ENCODE measurements at places on chromosomes 7 and 10.

GRCh38 chr10:62463364-62463763 is 89.2 kb downstream of the ZNF365 start:
- no peak for DNase-seq

DNA sequence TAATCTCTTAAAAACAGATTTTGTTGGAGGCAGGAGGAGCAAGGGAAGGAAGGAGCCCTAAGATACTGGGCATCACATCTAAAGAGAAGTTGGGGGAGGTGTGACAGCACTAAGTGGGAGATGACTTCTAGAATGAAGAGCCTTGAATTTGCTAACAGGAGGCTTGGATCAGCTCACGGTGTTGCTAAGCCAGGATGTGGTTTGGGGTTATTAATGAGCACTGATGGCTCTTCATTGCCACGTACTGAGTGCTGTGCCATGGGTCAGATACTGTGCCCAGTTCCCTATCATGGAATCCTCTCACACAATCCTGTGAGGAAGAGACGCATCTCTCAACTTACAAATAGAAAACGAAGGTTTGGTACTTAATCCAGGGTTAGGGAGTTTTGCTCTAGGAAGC is 78.5 kb downstream of the C7orf25 start:
- DNase-seq, result no peak

GRCh38 chr7:157462419-157462771 is 125.6 kb downstream of the DNAJB6 start:
- DNase-seq, result no peak

- DNase-seq, result no peak
Measured at GRCh38 chr7:53476566-53476965, 441.1 kb downstream of the POM121L12 start.

- no peak for DNase-seq
Measured at GRCh38 chr7:28990200-28990960, 32.2 kb upstream of the TRIL start.

DNA sequence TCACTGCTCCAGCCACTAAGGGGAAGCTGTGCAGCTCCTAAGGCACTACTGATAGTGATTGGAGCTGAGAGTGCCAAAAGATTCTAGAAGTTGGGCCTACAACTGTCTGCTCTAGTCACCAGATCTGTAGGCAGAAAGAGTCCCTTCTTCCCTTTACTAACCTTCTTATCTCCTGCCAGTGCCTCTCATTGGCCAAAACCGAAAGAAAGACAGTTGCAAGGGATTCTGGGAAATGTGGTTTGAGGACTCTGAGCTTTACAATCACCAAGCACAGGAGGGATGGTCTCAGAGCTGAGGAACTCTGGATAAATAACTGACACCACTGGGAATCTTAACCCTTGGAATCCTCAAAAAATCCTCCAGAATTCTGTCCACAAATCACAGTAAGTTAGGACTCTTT is 615.8 kb downstream of the CCSER2 start:
- no peak for DNase-seq

- no peak for DNase-seq
Measured at GRCh38 chr7:102055181-102055976, 231.3 kb upstream of the SH2B2 start.

GRCh38 chr7:107494315-107494751 is 24.5 kb downstream of the GPR22 start:
- DNase-seq, result no peak

DNA sequence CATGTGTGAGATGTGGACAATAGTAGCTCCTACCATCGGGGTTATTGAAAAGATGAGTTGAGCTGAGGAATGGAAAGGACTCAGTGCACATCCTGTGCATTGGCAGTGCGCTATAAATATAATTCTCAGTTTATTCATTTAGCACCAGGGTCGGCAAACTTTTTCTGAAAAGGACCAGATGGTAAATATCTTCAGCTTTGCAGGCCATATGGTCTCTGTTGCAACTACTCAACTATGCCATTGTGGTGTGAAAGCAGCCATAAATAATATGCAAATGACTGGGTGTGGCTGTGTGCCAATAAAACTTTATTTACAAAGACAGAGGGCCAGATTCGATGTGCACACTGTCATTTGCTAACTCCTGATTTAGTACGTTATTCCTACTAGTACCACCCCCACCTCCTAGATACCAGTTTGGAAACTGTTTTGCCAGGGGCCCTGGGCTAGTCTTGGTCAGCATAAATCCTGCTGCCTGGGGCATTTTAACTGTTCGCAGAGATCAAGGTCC is 422.9 kb upstream of the MKI67 start:
- DNase-seq, result no peak

DNA sequence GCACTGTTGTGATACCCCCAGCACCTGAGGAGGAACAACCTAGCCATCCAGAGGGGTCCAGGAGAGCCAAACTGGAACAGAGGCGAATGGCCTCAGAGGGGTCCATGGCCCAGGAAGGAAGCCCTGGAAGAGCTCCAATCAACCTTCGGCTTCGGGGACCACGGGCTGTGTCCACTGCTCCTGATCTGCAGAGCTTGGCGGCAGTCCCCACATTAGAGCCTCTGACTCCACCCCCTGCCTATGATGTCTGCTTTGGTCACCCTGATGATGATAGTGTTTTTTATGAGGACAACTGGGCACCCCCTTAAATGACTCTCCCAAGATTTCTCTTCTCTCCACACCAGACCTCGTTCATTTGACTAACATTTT is 1.6 kb upstream of the CASP2 start:
- DNase-seq, result no peak

DNA sequence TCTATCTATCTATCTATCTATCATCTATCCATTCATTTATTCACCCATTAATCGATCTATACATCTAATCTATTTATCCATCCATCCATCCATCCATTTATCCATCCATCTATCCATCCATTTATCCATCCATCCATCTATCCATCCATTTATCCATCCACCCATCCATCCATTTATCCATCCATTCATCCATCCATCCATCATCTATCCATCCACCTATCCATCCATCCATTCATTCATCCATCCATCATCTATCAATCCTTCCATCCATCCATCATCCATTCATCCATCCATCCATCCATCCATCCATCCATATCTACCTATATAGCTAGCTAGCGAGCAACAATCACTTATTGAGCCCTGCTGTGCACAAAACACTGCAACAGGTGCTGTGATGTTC is 953.1 kb upstream of the ZNF722 start:
- DNase-seq, result no peak

GRCh38 chr7:31029251-31030042 is 22.7 kb upstream of the ADCYAP1R1 start:
- no peak for DNase-seq

DNA sequence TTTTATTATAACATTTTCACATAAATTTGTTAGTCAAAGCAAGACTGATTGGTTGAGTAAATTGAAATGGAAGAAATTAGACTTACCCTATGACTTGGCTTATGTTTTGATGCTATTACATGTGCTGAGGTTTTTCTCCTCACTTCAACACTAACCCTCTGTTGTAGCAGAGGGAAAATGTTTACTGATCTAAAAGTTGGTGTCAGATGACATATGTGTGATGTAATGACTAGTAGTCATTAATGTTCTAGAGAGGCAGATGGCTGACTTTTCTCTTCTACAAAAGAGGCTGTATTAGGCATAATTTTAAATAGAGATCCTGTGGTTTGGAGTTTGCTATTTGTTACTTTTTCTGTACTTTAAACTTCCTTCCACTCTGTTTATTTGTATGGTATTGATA is 266.0 kb downstream of the BBS9 start:
- no peak for DNase-seq

DNA sequence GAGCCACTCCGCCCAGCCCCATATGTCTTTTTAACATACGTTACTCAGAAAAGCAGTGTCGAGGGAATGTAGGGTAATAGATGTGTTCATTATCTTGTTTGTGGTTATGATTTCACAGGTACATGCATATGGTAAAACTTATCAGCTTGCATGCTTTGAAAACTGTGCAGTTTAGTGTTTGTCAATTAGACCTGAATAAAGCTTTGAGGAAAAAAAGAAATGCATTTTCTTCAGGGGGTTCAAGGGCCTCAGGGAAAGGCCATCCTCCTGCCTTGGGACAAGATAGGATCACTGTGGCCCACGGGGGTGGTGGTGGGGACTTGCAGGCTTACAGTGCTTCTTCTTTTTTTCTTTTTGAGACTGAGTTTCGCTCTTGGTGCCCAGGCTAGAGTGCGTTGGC is 16.0 kb upstream of the C10orf95 start:
- no peak for DNase-seq

DNA sequence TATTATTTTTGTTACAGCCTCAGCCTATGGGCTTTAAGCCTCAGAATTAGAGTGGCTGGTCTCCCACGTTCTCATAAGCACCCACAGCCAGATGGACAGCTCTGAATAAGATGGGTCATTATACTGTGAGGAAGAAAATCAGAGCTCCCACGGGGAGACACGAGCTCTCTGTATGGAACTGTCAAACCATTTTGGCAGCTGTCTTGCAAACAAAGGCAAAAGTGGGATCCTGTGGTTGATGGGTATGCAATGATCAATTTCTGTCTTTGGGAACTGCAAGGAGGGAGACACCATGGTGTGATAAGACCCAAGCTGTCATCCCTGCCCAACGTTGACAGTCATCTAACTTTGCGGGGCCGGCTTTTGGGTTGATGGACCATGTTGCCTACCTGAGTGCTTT is 614.3 kb downstream of the TYW1 start:
- DNase-seq, result no peak

Measured in stimulated activated CD4-positive, alpha-beta T cell treated with anti-CD3 and anti-CD28 coated beads, Interleukin-12 subunit alpha, Interleukin-12 subunit beta, amount 100 ng/mL, for 4 hours (primary cell).